ENCODE measurements at places on chromosomes 2 and 18.

GRCh38 chr2:102168026-102168771, 18.6 kb upstream of the IL1RL2 start:
- DNase-seq = no peak

GRCh38 chr18:77013811-77014521, 118.6 kb downstream of the MBP start:
- DNase-seq = no peak

- no peak for DNase-seq
Observed at GRCh38 chr2:106521016-106521415, 33.9 kb downstream of the CD8B2 start.

DNA sequence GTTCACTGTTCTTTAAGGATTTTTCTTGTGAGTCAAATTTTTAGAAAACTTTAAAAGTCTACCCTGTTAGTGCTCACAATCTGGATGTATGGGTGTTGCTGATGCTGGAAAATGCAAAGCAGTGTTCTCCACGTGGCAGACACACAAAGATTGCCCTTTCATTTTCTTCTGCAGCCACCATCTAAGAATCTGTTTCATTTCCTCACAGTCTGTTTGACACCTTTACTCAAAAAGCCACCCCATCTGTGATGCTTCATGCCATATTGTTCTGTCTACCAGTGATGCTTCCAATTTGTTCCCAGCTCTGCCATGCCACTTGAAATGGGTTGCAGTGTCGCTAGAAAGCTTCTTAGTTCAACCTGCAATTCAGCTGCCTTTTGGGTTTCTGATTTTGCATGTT, 464.2 kb upstream of the UBE2E3 start:
- no peak for DNase-seq

GRCh38 chr2:122447237-122447636, 691.8 kb downstream of the TSN start:
- no peak for DNase-seq

- no peak for DNase-seq
Observed at GRCh38 chr2:112317303-112318158, 42.1 kb downstream of the ZC3H6 start.

DNA sequence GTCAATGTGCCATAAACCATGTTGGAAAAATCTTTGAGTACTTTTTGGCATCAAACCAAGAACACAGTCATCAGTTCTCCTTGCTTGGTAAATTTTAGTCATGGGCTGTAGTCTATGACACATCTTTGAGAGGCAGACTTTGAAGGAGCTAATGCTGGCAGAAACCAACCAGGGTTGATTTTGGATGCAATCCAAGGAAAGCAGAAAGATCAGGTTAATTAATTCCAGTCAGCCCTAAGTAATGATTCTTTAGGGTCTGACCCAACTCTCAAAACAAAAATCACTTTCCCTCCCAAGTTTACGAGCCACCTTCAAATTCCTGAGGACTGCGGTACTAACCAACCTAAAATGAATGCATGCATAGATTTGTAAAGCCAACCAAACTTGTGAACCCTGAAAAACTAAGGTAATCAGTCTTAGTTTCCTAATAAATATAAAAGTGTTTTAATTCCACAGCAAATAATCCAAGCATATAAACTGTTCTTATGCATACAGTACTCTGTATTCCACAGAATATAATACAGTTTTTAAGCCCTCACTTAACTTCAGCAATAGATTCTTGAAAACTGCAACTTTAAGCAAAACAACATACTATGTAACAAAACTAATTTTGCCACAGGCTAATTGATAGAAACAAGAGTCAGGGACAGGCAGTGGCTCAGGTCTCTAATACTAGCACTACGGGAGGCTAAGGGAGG, 22.0 kb downstream of the AP1S3 start:
- no peak for DNase-seq

GRCh38 chr2:3646446-3646845, 11.6 kb upstream of the ALLC start:
- DNase-seq = no peak

GRCh38 chr2:226487573-226487972, 312.0 kb downstream of the IRS1 start:
- no peak for DNase-seq

- DNase-seq = no peak
Observed at GRCh38 chr2:12577091-12577490, 139.6 kb upstream of the TRIB2 start.

- DNase-seq = no peak
Observed at GRCh38 chr2:150847578-150847977, 360.1 kb upstream of the RND3 start.

- no peak for DNase-seq
Observed at GRCh38 chr2:210593166-210593565, 36.8 kb downstream of the CPS1 start.

DNA sequence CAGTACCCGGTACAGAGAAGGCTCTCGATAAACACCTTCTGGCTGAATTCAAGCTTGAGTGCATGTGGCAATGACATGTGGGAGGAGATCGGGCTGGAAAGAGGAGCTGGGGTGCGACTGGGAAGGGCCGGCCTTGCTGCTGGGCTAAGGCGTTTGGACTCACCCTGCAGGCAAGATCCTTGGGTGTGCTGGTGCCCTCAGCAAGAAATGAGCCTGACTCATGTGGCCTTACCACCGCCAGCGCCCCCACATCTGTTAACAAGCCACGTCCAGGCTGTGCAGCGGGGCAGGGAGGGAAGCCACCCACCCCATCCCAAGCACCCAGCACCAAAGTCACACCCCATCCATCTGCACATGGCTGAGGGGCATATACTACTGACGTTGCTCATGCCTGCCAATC, 1.3 kb downstream of the HS1BP3 start:
- DNase-seq = peak; percentile 23

GRCh38 chr2:233240897-233241296, 10.6 kb upstream of the ATG16L1 start:
- DNase-seq = no peak

DNA sequence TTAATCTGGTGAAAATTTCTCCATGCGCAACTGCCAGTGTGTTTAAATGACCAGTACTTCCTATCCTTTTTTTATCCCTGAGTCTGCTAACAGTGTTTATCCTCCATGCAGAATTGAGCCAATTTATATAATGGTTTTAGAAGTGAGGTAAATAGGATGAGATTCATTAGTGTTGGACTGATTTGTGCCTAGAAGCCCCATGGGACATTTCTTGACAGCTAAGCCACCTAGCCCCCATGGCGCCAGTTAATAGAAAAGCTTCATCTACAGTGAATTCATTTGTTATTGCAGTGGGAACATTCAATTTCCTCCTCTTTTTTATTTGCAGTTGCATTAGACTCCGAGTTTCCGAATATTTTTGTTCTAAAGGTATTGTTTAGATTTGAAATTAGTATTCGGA, 175.6 kb downstream of the ARL6IP6 start:
- no peak for DNase-seq

GRCh38 chr2:128597121-128597762, 278.6 kb upstream of the HS6ST1 start:
- DNase-seq = no peak

DNA sequence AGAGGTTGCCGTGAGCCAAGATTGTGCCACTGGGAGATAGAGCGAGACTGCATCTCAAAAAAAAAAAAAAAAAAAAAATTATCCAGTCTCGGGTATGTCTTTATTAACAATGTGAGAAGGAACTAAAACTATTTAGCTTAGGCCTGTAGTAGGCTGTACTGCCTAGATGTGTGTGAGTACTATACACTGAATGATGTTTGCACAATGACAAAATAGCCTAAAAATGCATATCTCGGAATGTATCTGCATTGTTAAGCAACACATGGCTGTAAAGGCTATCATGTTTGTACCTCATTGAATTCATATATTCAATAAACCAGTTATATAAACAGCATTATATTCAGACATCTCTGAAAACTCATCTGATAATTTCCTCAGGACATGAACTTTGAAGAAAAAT, 191.2 kb upstream of the SESTD1 start:
- no peak for DNase-seq

DNA sequence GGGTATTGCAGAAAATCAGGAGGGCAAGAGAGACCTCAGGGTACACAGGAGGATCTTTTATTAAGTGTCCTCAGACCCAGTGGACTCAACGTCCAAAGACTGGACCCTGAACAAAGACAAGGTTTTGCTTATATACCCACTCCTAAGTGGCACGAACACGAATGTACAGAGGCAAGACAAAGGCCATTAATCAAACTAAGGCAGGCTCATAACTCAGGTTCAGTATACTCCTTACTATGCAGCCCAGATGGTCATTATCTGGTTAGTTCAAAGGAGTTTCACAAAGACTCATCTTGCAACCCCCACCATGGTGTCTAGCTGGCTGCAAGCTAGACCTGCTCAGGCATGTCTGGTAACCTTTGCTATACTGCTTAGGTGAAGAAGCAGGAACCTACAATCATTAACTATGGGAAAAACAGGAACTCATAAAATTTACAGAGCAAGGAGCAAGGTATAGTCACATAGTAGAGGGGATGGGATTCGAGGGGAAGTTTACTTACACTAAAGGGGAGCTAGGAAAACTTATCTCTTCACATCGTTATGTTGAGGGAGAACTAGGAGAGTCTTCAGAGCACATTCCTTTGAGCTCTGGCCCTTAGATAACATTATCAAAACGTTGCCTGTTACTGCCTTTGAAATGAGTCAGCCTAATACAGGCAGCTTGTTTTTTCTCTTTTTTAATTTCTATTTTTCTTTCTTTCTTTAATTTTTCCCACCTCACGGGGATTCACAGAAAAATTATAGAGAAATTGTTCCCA, 33.9 kb downstream of the SLC4A3 start:
- DNase-seq = no peak

DNA sequence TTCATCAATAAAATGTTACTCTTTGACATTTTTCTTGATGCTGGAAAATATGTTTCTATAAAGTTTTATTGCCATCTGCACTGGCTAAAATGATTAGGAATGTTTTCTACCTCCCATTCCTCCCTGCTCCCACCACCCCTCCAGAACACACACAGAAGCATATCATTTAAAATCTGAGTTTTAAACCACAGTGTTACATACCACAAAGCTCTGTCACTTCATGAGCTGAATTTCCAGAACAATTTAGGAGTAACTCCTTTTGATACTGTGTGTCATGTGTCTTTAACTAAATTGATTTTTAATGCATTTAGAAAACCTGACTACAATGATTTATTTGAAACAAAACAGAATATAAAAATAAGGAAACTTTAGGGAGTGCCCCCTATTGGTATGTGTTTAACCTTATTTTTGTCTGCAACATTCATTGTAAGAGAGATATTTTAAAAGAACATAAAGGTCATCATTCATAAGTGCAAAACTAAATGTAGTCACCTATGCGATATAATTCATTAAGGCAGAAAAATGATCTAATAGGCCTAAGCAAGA, 52.0 kb downstream of the FEZ2 start:
- DNase-seq = no peak

DNA sequence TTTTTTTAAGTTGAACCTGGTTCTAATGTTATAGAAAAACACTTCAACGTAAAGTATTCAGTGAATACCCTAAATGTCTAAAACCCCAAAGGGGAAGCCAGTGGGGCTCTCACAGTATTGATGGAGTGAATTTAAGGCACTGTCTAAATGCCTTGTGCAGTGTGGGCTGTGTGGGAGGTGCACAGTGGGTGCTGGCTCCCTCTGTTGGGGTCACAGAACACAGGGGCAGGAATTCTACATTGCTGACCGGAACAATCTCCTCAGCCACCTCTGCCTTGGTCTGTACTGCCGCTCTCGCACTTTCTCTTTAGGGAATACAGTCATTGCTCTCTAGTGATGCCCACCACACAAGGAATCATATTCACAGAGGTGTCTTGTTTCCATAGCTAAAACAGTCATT, 45.4 kb downstream of the SPRED2 start:
- DNase-seq = no peak

DNA sequence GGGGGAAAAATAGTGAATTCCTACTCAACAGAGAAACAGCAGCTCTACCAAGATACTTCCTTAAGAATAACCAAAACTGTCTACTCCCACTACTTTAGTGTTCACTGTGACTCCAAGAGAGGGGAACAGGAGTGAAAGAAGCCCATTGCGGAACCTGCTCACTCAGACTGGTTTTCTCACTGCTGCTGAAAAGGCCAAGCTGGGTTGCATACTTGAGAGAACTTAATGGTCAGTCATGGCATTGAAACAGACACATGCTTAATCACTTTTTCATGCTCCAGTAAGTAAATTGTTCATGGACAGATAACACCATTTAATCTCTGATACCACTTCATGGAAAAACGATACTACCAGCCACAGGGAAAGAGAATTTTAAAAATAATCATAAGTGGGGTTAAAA, 35.7 kb upstream of the SLC8A1 start:
- no peak for DNase-seq

- DNase-seq = no peak
Observed at GRCh38 chr18:58624011-58624410, 4.9 kb downstream of the ALPK2 start.

DNA sequence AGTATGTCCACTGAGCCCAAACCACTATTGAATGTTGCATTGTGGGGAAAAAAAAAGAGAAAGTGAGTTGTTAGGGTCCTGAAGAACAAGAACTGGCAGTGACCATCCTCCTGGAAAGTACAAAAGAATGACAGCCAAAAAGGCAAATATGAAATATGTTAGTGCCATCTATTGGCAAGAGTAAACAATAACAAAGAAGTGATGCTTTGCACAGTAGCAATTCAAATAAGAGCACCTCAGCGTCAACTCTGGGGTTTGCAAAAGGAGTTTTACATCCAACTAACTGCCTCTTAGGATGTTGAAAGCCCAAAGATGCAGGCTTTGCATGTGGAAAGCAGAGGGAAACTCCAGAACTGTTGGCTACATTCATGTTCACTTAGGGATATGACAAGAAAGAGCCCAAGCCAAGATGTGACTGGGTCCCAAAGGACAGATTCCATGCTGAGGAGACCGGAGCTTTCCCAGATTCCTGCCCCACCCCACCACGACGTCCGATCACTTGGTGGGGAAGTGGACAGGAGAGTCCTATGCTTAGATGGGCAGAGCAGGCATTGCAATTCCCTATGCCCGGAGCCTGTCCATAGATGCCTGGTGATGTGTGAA, 15.6 kb downstream of the TRABD2A start:
- peak; percentile 63 for DNase-seq

GRCh38 chr18:80147418-80148325, 38.6 kb downstream of the ADNP2 start:
- DNase-seq = peak; percentile 82

- DNase-seq = no peak
Observed at GRCh38 chr2:172048508-172049503, 36.5 kb upstream of the DLX1 start.

Data from G401 (cell line).